Activated T-cell treated with anti-CD3 and anti-CD28 coated beads, Interleukin-2, amount 50 U/mL, for 24 hours (primary cell): ENCODE measurements at places on chromosomes 5 and 9.

GRCh38 chr9:128143525-128144238 is 5.6 kb upstream of the LCN2 start:
- H3K36me3 ChIP-seq: no peaks in the 10 kb centered on the region
- H3K4me3 ChIP-seq: no peak overlapping the region
- H3K4me1 ChIP-seq: peaks cover 10% of the 10 kb centered on the region
- no peaks in the 10 kb centered on the region for H3K27me3 ChIP-seq
- no peak overlapping the region for H3K27ac ChIP-seq
- no peak for DNase-seq

GRCh38 chr5:178479261-178479660 is 110.9 kb downstream of the COL23A1 start:
- DNase-seq: no peak
- no peak overlapping the region for H3K4me3 ChIP-seq
- no peak overlapping the region for H3K27ac ChIP-seq
- peaks cover 5% of the 10 kb centered on the region for H3K27me3 ChIP-seq

GRCh38 chr5:39767916-39768315 is 343.1 kb upstream of the DAB2 start:
- H3K27me3 ChIP-seq: peaks cover 35% of the 10 kb centered on the region
- H3K4me1 ChIP-seq: no peaks in the 10 kb centered on the region
- no peaks in the 10 kb centered on the region for H3K36me3 ChIP-seq
- no peak overlapping the region for H3K4me3 ChIP-seq
- H3K27ac ChIP-seq: no peak overlapping the region

- no peak overlapping the region for H3K4me3 ChIP-seq
- no peaks in the 10 kb centered on the region for H3K36me3 ChIP-seq
- H3K4me1 ChIP-seq: peaks cover 45% of the 10 kb centered on the region
- H3K27me3 ChIP-seq: no peaks in the 10 kb centered on the region
- no peak for DNase-seq
- H3K27ac ChIP-seq: no peak overlapping the region
Observed at GRCh38 chr5:91166059-91166807, 216.9 kb downstream of the ARRDC3 start.

DNA sequence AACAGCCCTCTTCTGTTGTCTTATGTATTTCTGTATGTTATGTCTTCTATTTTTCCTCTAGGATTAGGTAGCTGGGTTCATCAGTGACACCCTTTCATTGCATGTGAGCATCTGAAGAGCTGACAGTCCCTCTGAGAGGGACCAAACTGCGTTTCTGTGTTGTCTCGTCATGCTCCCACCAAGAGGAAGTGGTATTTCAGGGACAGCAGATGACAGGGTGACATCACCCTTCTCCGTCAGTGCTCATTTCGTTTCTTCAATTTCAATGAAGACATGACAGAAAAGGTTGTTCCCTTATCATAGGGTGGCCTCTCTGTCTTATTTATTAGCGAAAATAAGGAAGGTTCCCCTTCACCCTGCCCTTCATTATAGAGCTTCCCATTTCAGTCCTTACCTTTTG is 225.9 kb upstream of the NR4A3 start:
- H3K27ac ChIP-seq: no peak overlapping the region
- no peaks in the 10 kb centered on the region for H3K36me3 ChIP-seq
- H3K4me1 ChIP-seq: peaks cover 2% of the 10 kb centered on the region
- DNase-seq: no peak
- no peak overlapping the region for H3K4me3 ChIP-seq
- peaks cover 17% of the 10 kb centered on the region for H3K27me3 ChIP-seq

DNA sequence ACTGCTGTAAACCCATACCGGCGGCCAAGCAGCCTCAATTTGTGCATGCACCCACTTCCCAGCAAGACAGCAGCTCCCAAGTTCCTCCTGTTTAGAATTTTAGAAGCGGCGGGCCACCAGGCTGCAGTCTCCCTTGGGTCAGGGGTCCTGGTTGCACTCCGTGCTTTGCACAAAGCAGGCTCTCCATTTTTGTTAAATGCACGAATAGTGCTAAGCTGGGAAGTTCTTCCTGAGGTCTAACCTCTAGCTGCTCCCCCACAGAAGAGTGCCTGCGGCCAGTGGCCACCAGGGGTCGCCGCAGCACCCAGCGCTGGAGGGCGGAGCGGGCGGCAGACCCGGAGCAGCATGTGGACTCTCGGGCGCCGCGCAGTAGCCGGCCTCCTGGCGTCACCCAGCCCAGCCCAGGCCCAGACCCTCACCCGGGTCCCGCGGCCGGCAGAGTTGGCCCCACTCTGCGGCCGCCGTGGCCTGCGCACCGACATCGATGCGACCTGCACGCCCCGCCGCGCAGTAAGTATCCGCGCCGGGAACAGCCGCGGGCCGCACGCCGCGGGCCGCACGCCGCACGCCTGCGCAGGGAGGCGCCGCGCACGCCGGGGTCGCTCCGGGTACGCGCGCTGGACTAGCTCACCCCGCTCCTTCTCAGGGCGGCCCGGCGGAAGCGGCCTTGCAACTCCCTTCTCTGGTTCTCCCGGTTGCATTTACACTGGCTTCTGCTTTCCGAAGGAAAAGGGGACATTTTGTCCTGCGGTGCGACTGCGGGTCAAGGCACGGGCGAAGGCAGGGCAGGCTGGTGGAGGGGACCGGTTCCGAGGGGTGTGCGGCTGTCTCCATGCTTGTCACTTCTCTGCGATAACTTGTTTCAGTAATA is at the start of gene FXN:
TSS of gene FXN (plus strand) at position 315 of the 871 bp plus-strand sequence. CDS start at position 346, 31 bp downstream.
- H3K36me3 ChIP-seq: peaks cover 27% of the 10 kb centered on the region
- H3K4me1 ChIP-seq: peaks cover 29% of the 10 kb centered on the region
- DNase-seq: peak; percentile 93

DNA sequence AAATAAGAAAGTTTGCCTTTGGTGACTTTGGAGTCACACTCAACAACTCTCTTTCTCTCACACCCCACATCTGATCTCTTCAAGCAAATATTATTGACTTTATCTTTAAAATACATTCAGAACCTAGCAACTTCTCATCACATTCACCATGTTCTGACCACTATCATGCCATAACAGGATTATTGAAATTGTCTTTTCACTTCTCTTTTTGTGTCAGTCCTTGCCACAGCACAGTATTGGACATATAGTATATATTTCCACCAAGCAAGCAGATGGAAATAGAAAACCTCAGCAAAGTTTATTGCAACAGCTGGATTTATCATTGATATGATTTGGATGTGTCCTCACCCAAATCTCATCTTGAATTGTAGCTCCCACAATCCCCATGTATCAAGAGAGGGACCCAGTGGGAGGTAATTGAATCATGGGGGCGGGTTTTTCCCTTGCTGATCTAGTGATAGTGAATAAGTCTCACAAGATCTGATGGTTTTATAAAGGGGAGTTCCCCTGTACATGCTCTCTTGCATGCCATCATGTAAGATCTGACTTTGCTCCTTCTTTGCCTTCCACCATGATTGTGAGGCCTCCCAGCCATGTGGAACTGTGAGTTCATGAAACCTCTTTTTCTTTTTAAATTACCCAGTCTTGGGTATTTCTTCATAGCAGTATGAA is 26.9 kb upstream of the ITGA1 start:
- H3K4me3 ChIP-seq: no peak overlapping the region
- peaks cover 32% of the 10 kb centered on the region for H3K4me1 ChIP-seq
- no peak for DNase-seq
- no peaks in the 10 kb centered on the region for H3K27me3 ChIP-seq
- H3K36me3 ChIP-seq: peaks cover 2% of the 10 kb centered on the region

GRCh38 chr5:1794901-1795290 is 4.7 kb downstream of the MRPL36 start:
- peaks cover 84% of the 10 kb centered on the region for H3K4me1 ChIP-seq
- no peaks in the 10 kb centered on the region for H3K27me3 ChIP-seq
- peaks cover 57% of the 10 kb centered on the region for H3K36me3 ChIP-seq
- DNase-seq: no peak
- peak overlapping the region; percentile 70 for H3K27ac ChIP-seq

DNA sequence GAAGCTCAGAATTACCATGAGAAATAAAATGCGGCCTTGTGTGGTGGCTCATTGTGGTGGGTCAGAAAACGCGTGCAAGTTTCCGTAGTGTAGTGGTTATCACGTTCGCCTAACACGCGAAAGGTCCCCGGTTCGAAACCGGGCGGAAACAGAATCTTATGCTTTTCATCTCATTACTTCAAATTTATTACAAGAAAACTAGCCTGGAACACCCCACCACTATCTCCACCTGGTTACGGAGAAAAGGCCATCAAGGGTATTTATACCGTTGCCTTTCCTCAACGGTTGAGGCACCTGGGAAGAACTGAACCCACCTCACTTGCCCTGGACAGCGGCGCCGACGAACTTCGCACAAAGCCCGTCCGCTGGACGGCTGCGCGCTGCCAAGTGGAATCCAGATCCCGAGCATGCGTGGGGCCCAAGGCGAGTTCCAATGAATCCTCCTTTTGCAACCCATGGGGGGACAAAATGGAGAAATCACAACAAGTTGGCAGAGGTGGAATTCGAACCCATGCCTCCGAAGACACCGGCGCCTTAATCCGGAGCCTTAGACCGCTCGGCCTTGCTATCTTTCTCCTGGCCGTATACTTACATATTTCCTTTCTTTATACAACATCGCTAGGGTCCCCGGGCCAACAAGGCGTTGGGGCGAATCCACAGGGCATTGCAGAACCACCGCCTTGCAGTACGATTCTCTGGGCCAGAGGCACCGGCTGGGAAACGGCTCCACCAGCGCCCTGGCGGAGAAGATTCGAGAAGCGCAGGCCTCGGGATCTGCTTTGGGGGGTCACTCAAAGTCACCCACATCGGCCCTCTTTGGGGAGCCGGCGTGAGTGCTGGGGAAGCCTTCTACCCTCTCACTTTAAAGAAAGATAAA is 16.9 kb downstream of the OR2V2 start:
- H3K4me3 ChIP-seq: peak overlapping the region; percentile 61
- peaks cover 69% of the 10 kb centered on the region for H3K4me1 ChIP-seq
- H3K36me3 ChIP-seq: no peaks in the 10 kb centered on the region
- peak; percentile 53 for DNase-seq
- H3K27ac ChIP-seq: peak overlapping the region; percentile 88

- no peaks in the 10 kb centered on the region for H3K36me3 ChIP-seq
- H3K27ac ChIP-seq: no peak overlapping the region
- H3K4me3 ChIP-seq: no peak overlapping the region
- H3K4me1 ChIP-seq: no peaks in the 10 kb centered on the region
Observed at GRCh38 chr9:14488421-14489190, 174.7 kb upstream of the NFIB start.

DNA sequence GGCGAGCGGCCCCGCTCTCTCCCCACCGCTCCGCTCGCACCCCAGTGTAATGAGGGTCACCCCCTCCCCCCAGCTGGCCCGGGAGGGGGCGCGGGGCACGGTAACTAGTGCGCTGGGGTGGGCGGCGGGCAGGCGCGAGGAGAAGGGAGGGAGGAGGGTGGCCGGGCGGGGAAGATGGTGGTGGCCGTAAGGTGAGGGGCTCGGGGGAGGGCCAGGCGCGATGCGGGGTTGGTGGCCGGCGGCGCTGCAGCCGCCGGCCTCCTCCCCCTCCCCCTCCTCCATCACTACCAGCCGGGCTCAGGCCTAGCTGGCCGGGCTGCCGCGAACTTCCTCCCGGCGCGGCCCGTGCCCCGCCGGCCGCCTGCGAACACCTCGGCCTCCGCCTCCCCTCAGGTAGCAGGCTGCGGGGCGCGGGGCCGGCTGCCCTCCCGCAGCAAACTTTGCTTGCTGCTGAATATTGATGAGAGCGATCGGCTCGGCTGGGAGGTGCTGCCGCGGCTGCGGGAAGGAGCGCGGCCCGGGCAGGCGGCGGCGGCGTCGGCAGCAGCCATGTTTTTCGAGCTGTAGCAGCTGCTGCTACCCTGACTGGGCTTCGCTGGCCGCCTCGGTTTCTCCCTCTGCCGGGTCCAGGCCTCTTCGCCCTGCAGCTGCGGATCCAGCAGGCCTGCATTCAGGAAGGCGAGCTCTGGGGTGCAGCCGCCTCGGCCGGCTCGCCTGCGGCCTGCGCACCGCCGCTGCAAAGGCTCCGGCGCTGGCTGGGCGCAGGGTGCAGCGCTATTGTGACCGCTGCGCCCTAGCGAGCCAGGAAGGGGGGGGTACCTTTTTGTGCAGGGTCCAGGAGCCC is 502 bp downstream of the NSD1 start:
- H3K4me1 ChIP-seq: peaks cover 48% of the 10 kb centered on the region
- H3K4me3 ChIP-seq: peak overlapping the region; percentile 90
- H3K27me3 ChIP-seq: no peaks in the 10 kb centered on the region
- H3K36me3 ChIP-seq: peaks cover 42% of the 10 kb centered on the region
- peak; percentile 81 for DNase-seq

DNA sequence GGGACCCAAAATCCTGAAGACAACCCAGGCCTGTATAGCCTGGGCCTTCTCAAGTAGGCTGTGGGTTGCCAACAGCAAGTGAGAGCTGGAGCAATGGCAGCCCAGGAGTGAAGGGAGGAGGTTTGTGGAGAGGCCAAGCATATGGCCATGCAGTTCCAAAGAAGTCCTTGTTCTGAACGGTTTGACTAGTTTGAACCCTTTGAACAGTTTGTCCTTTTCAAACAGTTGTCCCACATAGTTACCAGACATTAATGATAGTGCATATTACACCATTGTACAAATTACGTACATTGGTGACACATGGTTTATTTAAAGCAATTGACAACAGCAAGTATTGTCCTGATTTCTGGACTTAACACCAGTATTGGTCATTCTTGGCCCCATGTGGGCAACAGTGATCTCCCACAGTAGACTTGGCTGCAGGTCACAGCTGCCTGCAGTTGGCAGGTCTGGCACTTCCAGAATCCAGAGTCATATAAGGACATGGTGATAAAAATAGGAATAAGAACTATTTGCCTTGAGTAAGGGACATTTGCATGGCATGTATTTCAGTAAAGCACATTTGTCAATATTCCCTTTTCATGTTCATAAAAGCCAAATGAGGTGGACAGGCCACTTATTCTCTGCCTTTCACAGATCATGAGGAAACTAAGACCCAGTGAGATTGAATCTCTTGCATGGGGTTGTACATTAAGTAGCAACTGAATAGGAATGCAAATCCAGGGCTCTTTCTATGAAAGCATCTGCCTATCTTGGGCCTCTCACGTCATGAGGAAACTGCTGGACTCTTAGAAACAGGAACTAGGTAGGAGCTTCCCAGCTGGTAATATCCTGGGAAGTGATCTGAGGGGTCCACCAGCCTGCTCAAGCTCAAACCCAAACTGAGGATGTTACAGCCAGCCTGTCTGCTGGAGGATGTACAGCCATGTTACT is 30.3 kb downstream of the SLC25A48 start:
- H3K27me3 ChIP-seq: no peaks in the 10 kb centered on the region
- DNase-seq: no peak
- H3K27ac ChIP-seq: no peak overlapping the region
- H3K4me3 ChIP-seq: no peak overlapping the region

DNA sequence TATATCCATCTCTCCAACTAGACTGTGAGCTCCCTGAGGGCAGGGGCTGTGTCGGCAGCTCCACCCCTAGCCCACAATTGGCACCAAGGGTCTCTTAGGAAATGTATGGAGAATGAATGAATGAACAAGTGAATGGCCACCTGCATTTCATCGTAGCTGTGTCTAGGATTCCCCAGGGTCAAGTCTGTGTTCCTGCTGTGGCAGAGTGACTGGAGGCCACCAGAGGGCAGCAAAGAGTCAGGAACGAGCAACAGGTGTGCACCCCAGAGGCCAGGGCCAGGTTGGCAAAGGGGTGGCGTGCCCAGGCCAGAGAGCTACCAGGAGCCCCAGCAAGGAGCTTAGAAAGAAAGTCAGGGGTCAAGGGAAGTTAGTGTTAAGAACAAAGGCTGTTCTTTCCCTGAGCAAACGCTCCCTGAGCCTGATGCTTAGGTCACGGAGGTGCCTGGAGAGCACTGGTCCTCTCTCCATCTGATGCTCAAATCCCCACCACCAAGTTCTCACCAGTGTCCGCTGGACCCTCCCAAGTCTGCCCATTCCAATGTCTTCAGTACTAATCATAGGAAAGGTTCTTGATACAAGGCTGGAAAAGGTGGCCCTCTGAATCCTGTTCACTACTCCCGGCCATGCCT is 160.7 kb downstream of the PAX5 start:
- peaks cover 8% of the 10 kb centered on the region for H3K27me3 ChIP-seq
- peak; percentile 80 for DNase-seq
- H3K4me3 ChIP-seq: no peak overlapping the region
- H3K36me3 ChIP-seq: no peaks in the 10 kb centered on the region
- H3K4me1 ChIP-seq: no peaks in the 10 kb centered on the region
- no peak overlapping the region for H3K27ac ChIP-seq
